Stimulated activated naive CD8-positive, alpha-beta T cell treated with anti-CD3 and anti-CD28 coated beads, Interleukin-15, amount 100 ng/mL, for 72 hours (primary cell): ENCODE measurements at places on chromosomes 3 and 15.
A peak's percentile ranks its signal among the peaks of the same experiment; 100 is the strongest.

- peak; percentile 18 for DNase-seq
These were observed 1.3 kb downstream of the INKA1 start for GRCh38 chr3:49804141-49805041.

- no peak for DNase-seq
These were observed 223.7 kb downstream of the ITPR1 start for GRCh38 chr3:4716706-4717362.

- peak; percentile 19 for DNase-seq
These were observed 1.8 kb upstream of the ZSCAN2 start for GRCh38 chr15:84598993-84599392.

- no peak for DNase-seq
These were observed 195.6 kb downstream of the TCF12 start for GRCh38 chr15:57114070-57114469.

DNA sequence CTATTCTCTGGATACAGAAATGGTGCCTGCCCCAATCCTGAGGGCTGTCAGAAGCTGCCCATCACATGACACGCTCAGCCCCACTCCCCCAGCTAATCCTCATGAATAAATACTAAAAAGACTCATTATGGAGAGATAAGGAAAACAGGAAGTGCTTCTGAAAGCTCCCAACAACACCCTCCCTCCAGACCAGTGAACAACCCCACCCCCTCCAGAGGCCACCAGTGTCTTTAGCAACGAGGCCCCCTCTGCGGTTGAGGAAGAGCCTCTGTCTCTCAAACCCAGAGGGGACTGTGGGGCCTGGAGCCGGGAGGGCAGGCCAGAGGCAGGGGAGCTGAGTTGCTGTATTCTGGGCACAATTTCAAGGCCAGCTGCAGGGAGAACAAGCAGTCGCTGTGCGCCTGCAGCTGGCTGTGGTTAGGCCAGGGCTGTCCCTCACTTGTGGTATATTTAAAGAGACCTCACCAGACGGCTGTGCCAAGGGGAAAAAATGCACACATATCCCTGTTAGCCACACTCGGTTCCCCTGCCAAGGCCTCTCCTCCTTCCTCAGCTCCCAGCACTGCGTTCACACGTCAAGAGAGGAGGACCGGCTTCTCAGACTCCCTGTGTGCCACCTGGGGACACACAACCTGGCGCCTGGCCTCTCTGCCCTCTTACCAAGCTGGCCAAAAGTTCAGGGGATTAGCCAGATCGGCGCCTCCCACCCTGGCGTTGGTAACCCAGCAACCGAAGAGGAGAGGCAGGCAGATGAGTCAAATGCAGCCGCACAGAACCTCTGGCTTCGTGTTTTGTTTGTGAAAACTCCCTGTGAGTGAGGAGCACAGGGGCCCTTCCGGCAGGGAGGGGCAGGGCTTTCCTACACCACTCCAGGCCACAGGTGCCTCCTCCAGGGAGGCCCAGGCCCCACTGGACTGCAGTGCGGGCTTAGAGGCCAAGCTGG is 101.2 kb upstream of the ETV5 start:
- DNase-seq = no peak

GRCh38 chr3:66938338-66938963 is 59.7 kb upstream of the KBTBD8 start:
- peak; percentile 16 for DNase-seq

DNA sequence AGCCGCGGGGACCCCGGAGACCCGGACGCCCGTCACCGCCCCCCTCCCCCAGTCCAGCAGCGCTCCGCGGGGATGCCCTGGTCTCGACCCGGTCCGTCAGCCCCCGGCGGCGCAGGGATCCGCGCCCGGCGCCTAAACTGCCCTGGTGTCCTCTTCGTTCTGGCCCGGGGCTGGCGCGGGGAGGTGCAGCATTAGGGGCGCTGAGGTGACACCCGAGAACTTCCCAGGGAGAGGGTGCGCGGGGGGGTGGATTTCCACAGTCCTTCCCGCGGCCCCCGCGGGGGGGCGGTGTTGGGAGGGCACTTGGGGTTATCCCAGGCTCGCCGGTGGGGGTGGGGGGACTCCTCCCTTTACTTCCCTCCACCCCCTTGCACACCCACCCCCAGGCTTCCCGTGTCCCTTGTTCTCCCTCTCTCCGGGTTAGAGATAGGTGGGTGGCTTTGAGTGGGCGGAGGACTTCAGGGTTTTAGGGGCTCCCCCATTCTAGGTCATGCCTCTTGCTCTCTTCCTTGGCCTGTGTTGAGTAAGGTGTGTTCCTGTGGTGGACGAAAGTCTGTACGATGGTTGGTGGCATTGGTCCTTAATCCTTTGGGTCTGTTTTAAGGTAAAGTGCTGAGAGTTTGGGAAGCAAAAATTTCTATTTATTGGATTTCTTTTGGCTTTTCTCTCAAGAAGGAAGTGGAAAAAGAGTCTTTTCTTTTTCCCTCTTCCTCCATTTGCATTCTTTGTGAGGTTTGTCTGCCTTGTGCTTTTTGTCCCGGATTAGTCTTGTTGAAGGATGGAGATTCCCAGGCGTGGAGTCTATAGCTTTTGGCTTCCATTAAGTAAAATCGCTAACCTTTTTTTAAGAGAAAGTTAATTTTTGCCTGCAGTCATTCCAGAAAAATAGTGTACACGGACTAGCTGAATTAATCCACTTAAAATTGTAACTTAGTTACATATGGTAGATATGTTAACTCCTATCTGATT is 811 bp downstream of the SKIL start:
- peak; percentile 72 for DNase-seq
